Left lung (tissue), 14 donors: ENCODE measurements at places on chromosomes 2 and 18. TPM values are rescaled to one million over a fixed set of nuclear protein-coding genes. Genes with fewer than 3 reads are reported as not detected.

Gene ADCYAP1
- total RNA-seq: not detected

Gene BOLL
- total RNA-seq: not detected

Gene EFEMP1
- 346 TPM for total RNA-seq

Gene SOCS6
- total RNA-seq: 22.2 TPM

Gene LGALSL
- 34.1 TPM for total RNA-seq

Gene MARCHF4
- total RNA-seq: 0.15 TPM

Gene MC5R
- total RNA-seq: not detected

Gene DNER
- 1.9 TPM for total RNA-seq

Gene HOXD3
- total RNA-seq: not detected

DNA sequence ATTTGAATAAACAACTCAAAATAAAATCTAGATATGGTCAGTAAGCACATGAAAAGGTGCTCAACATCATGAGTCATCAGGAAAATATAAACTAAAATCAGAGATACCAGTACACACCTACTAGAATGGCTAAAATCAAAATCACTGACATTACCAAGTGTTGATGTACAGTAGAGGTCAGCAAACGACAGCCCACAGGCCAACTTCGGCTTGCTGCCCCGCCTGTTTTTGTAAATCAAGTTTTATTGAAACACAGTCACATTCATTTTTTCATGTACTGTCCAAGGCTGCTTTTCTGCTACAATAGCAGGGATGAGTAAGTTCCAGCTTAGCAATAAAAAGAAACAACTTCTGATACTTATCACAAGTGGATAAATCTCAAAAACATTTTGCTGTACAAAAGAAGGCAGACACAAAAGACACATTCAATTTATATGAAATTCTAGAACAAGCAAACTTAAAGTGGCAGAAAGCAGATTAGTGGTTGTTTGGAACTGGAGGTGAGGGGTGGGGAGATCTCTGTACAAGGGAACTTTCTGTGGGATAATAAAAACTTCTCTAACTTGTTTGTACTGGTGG, 32.1 kb downstream of the TRAK2 start:
- H3K4me1 ChIP-seq: peaks cover 11% of the 10 kb centered on the region
- no peaks in the 10 kb centered on the region for H3K27me3 ChIP-seq
- no peak overlapping the region for H3K27ac ChIP-seq

GRCh38 chr2:96838345-96839292, 5.2 kb downstream of the ANKRD23 start:
- H3K36me3 ChIP-seq: peaks cover 24% of the 10 kb centered on the region
- DNase-seq: no peak
- no peak overlapping the region for H3K4me3 ChIP-seq

- H3K36me3 ChIP-seq: peaks cover 5% of the 10 kb centered on the region
- no peaks in the 10 kb centered on the region for H3K4me1 ChIP-seq
- H3K27me3 ChIP-seq: no peaks in the 10 kb centered on the region
- no peak for DNase-seq
- H3K27ac ChIP-seq: no peak overlapping the region
- H3K4me3 ChIP-seq: no peak overlapping the region
Measured at GRCh38 chr2:157822993-157823392, 53.1 kb downstream of the ACVR1 start.

- H3K4me3 ChIP-seq: no peak overlapping the region
- H3K27me3 ChIP-seq: no peaks in the 10 kb centered on the region
- no peaks in the 10 kb centered on the region for H3K4me1 ChIP-seq
- no peak for DNase-seq
Measured at GRCh38 chr2:62143696-62144095, 52.2 kb upstream of the B3GNT2 start.

- no peaks in the 10 kb centered on the region for H3K36me3 ChIP-seq
- no peaks in the 10 kb centered on the region for H3K4me1 ChIP-seq
- H3K27me3 ChIP-seq: no peaks in the 10 kb centered on the region
- no peak for DNase-seq
- no peak overlapping the region for H3K4me3 ChIP-seq
Measured at GRCh38 chr2:69081001-69081580, 68.1 kb downstream of the ANTXR1 start.

- no peak overlapping the region for H3K4me3 ChIP-seq
- no peaks in the 10 kb centered on the region for H3K4me1 ChIP-seq
- no peak overlapping the region for H3K27ac ChIP-seq
- H3K36me3 ChIP-seq: no peaks in the 10 kb centered on the region
Measured at GRCh38 chr2:234453216-234453615, 43.7 kb downstream of the ARL4C start.

GRCh38 chr2:224749136-224749535, 33.0 kb upstream of the CCDC195 start:
- H3K4me3 ChIP-seq: no peak overlapping the region
- no peak overlapping the region for H3K27ac ChIP-seq
- no peaks in the 10 kb centered on the region for H3K36me3 ChIP-seq
- H3K4me1 ChIP-seq: no peaks in the 10 kb centered on the region

GRCh38 chr18:45378308-45378707, 237.0 kb upstream of the SLC14A2 start:
- H3K27ac ChIP-seq: no peak overlapping the region
- DNase-seq: no peak
- H3K4me3 ChIP-seq: no peak overlapping the region
- no peaks in the 10 kb centered on the region for H3K27me3 ChIP-seq

DNA sequence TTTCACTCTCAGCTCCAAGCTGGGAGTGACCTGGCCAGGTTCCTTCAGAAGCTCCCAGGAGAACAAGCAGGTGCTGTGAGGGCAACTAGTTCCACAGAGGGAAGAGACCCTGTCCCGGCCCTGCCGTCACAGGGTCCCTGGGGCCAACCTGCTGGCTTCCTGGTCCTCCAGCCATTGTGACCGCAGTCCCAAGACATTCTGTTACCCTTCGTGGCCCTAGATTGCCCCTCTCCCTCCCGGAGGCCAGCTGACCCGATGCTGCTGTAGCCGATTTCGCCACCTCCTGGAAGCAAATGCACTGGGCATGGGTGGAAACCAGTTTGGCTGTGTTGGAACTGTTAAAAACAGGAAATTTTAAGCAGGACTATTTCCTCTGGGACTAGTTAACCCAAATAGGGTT, 55.4 kb downstream of the EPAS1 start:
- no peaks in the 10 kb centered on the region for H3K27me3 ChIP-seq
- peak overlapping the region; percentile 60 for H3K27ac ChIP-seq
- DNase-seq: no peak
- no peaks in the 10 kb centered on the region for H3K36me3 ChIP-seq
- peaks cover 73% of the 10 kb centered on the region for H3K4me1 ChIP-seq

GRCh38 chr2:84424152-84424551, 34.9 kb downstream of the SUCLG1 start:
- H3K4me3 ChIP-seq: no peak overlapping the region
- no peak for DNase-seq
- peaks cover 6% of the 10 kb centered on the region for H3K4me1 ChIP-seq
- H3K36me3 ChIP-seq: peaks cover 50% of the 10 kb centered on the region

- no peaks in the 10 kb centered on the region for H3K36me3 ChIP-seq
- no peaks in the 10 kb centered on the region for H3K27me3 ChIP-seq
- H3K27ac ChIP-seq: no peak overlapping the region
- no peaks in the 10 kb centered on the region for H3K4me1 ChIP-seq
- no peak for DNase-seq
- no peak overlapping the region for H3K4me3 ChIP-seq
Measured at GRCh38 chr2:44777036-44777435, 164.5 kb upstream of the SIX3 start.

DNA sequence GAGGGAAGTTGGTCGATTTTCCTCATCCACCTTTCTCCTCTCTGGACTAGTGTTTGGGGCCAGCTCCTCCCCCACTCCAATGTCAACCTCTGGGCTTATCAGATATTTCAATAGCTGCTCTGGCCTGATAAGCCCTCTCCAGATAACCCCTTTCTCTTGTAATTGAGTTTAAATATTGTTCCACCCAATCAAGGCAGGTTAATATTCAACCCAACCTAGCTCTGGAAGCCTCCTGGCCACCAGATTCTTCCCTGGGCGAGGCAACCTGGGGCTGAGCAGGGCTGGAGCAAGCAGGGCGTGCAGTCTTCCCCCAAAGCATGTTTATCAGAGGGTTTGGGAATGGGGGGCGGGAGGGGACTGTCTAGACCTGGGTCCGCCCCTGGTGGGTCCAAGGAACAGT, 73.8 kb downstream of the TFCP2L1 start:
- H3K27me3 ChIP-seq: no peaks in the 10 kb centered on the region
- peak overlapping the region; percentile 56 for H3K27ac ChIP-seq
- no peak overlapping the region for H3K4me3 ChIP-seq
- no peaks in the 10 kb centered on the region for H3K4me1 ChIP-seq
- H3K36me3 ChIP-seq: no peaks in the 10 kb centered on the region
- DNase-seq: peak; percentile 61

- DNase-seq: no peak
- no peak overlapping the region for H3K4me3 ChIP-seq
- H3K27ac ChIP-seq: no peak overlapping the region
- H3K36me3 ChIP-seq: no peaks in the 10 kb centered on the region
- H3K4me1 ChIP-seq: no peaks in the 10 kb centered on the region
- no peaks in the 10 kb centered on the region for H3K27me3 ChIP-seq
Measured at GRCh38 chr2:191128172-191128910, 22.5 kb downstream of the STAT4 start.

GRCh38 chr2:46169467-46169866, 127.7 kb upstream of the EPAS1 start:
- no peak overlapping the region for H3K4me3 ChIP-seq
- no peaks in the 10 kb centered on the region for H3K27me3 ChIP-seq
- H3K36me3 ChIP-seq: no peaks in the 10 kb centered on the region
- H3K27ac ChIP-seq: no peak overlapping the region
- DNase-seq: no peak

- no peaks in the 10 kb centered on the region for H3K4me1 ChIP-seq
- no peak overlapping the region for H3K4me3 ChIP-seq
- no peaks in the 10 kb centered on the region for H3K36me3 ChIP-seq
- H3K27me3 ChIP-seq: no peaks in the 10 kb centered on the region
- no peak overlapping the region for H3K27ac ChIP-seq
Measured at GRCh38 chr18:39521164-39521563, 1955.6 kb upstream of the CELF4 start.

GRCh38 chr2:40164736-40165508, 287.0 kb downstream of the SLC8A1 start:
- H3K4me3 ChIP-seq: no peak overlapping the region
- DNase-seq: no peak
- H3K27ac ChIP-seq: no peak overlapping the region
- H3K36me3 ChIP-seq: peaks cover 8% of the 10 kb centered on the region
- no peaks in the 10 kb centered on the region for H3K4me1 ChIP-seq
- H3K27me3 ChIP-seq: no peaks in the 10 kb centered on the region

DNA sequence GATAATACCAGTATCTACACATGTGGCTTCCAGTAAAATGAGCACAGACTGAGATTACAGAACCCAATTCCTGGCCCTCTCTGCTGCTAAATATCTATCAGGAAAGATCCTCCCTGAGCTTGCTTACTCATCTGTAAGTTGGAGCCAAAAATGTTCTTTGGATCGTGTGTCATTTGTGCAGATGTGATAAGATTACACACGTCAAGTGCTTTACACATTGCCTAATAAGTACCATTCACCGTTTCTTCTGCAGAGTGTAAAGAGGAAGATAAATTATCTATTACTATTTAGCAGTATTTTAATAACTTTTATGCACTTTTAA, 23.2 kb upstream of the SLC20A1 start:
- no peak for DNase-seq
- no peak overlapping the region for H3K4me3 ChIP-seq
- H3K4me1 ChIP-seq: peaks cover 34% of the 10 kb centered on the region
- H3K36me3 ChIP-seq: no peaks in the 10 kb centered on the region
- H3K27me3 ChIP-seq: no peaks in the 10 kb centered on the region

DNA sequence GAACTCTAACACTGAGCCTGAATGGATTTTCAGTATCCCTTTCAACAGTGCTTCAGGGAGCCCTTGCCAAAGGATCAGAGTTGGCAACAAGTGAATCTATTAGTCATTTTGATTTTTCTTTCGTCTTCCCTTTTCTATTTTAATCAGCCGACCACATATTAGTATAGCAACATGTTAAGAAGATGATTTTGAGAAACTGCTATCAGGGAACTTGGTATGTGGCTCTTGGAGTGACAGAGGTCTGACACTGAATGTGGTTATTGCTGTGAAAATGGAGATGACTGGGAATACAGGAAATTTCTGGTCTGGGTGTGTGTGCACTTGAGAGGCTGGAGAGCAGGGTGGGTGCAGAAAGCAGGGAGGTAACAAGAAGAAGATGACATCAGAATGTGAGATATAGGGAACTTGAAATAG, 28.7 kb upstream of the IL1RL1 start:
- no peak overlapping the region for H3K27ac ChIP-seq
- no peaks in the 10 kb centered on the region for H3K27me3 ChIP-seq
- H3K36me3 ChIP-seq: no peaks in the 10 kb centered on the region
- H3K4me1 ChIP-seq: peaks cover 25% of the 10 kb centered on the region

DNA sequence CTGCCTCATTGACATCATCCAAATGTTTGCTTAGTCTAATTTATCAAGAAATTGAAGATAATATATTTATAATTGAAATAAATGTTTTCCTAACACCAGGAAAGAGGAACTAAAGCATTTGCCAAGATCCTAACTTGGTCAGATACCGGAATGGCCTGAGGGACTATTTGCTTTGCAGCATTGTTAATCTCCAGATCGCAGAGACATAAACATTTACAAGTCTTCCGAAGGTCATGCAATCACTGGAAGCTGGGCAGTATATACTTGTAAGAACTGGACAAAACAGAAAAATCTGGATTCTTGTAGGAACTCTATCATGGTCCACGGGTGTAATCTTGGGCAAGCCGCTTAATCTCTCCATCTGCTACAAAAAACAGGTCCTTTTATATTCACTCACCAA, 42.2 kb downstream of the CYBRD1 start:
- no peaks in the 10 kb centered on the region for H3K4me1 ChIP-seq
- H3K4me3 ChIP-seq: no peak overlapping the region
- H3K36me3 ChIP-seq: no peaks in the 10 kb centered on the region
- H3K27ac ChIP-seq: no peak overlapping the region
- DNase-seq: no peak

GRCh38 chr2:18336975-18337374, 223.5 kb downstream of the RDH14 start:
- DNase-seq: no peak
- H3K4me1 ChIP-seq: no peaks in the 10 kb centered on the region
- H3K4me3 ChIP-seq: no peak overlapping the region
- H3K36me3 ChIP-seq: no peaks in the 10 kb centered on the region

DNA sequence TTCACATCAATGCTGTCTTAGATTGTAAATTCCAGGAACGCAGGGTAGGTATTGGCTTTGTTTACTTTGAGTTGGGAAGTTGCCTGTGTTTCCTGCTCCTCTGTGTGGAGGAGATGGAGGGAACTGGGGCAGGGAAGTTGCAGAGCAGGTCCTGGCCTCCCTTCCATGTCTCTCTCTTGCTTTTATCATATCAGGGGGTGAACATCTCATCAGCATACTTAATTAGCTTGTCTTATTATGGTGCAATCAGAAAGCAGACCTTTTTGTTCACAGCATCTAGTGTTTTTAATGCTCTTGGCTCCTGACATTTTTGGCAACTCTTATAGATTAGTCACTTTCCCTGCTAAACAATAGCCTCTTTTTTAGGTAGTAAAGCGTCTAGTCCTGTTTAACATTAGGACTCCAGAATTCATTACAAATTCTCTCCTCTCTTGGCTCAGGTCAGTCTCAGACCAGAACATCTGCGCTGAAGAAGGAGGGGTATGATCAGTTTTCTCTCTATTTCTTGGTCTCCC, 11.5 kb upstream of the DIPK1C start:
- H3K27me3 ChIP-seq: no peaks in the 10 kb centered on the region
- H3K36me3 ChIP-seq: no peaks in the 10 kb centered on the region
- H3K4me3 ChIP-seq: no peak overlapping the region
- H3K4me1 ChIP-seq: no peaks in the 10 kb centered on the region
- DNase-seq: no peak

GRCh38 chr2:227413371-227413770, 25.6 kb upstream of the SCYGR1 start:
- peak overlapping the region; percentile 20 for H3K27ac ChIP-seq
- H3K4me1 ChIP-seq: peaks cover 78% of the 10 kb centered on the region
- DNase-seq: no peak
- no peaks in the 10 kb centered on the region for H3K36me3 ChIP-seq
- H3K4me3 ChIP-seq: no peak overlapping the region
